ENCODE measurements at places on chromosomes 3 and 15.

GRCh38 chr15:77533578-77534430, 98.9 kb downstream of the LINGO1 start:
- DNase-seq = no peak

DNA sequence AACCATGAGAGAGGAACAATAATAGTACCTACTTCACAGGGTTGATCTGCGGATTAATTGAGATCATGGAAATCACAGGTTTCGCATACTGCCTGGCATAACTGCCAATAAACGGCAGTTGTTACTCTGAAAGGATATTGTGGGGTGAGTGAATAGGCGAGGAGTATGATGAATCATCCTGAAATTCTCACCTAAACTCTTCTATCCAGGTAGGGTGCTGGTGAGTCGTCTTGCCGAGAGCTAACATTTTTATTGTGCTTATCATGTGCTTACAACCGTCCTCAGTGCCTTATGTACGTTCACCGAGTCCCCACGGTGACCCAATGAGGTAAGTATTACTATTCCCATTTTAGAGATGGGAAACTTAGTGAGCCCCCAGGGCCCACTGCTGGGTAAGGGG, 52.4 kb upstream of the SRGAP3 start:
- DNase-seq = no peak

DNA sequence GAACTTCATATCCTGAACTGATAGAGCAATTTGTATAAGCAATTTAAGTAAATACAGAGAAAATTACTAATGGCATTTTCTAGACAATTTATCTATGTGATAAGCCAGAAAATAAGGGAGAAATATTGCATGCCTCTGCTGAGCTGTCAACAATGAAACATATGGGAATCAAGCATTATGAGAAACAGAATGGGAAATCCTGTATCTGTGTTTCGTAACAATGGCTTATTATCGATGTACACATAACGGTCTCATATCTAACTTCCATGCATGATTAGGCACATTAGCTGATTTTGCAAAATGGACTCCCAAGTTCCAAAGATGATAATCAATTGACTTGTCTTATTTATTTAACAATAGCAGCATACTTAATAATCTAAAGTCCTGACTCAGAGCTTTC, 30.4 kb upstream of the KCNMB2 start:
- DNase-seq = no peak

DNA sequence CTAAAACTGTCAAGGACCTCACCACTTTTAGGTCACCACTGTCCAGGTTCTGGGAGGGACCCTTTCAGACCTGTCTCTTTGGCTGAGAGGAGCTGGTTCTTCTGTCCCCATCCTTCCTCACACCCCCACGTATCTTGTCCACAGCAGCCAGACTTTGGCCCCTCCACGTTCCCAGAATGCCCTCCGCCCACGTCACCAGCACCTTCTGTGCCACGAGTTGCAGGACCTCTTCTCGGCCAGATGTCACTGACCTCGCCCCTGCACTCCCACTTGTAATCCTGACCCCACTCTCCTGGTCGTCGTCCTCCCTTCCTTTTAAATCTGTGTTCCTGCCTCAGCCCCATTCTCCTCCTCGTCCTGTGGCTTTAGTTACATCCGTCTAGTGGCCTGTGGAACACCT, 22.6 kb upstream of the SEC13 start:
- DNase-seq = no peak

- no peak for DNase-seq
Measured at GRCh38 chr3:126309165-126309564, 48.0 kb downstream of the KLF15 start.
